Stimulated activated CD8-positive, alpha-beta memory T cell treated with anti-CD3 and anti-CD28 coated beads, Interleukin-15, amount 100 ng/mL, for 1 hour (primary cell): ENCODE measurements at places on chromosomes 16 and 17.

GRCh38 chr17:45200701-45201100 lies 21.0 kb upstream of the FMNL1 start:
- no peak for DNase-seq

- no peak for DNase-seq
Observed at GRCh38 chr17:40356990-40357881, 7.3 kb downstream of the GJD3 start.

DNA sequence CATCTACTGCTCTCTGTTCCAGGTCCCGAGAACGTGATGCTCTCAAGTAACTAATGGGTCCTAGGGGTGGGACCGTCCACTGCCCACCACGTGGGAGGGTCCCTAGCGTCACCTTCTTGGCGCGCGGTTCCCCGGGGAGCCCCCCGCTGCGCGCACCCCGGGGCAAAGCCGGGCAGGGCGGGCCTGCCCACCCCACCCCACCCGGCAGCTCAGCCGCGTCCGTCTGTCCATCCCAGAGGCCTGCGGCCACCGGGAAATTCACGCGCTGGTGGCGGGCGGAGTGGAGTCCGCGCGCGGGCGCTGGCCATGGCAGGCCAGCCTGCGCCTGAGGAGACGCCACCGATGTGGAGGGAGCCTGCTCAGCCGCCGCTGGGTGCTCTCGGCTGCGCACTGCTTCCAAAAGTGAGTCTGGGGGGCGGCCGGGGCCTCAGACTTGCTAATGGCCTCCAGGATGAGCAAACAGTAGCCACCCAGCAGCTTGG lies 494 bp downstream of the PRSS41 start:
- no peak for DNase-seq

GRCh38 chr16:73076324-73076810 lies 28.4 kb upstream of the ZFHX3 start:
- DNase-seq, result no peak

GRCh38 chr17:36592316-36592715 lies 637 bp downstream of the DHRS11 start:
- no peak for DNase-seq

DNA sequence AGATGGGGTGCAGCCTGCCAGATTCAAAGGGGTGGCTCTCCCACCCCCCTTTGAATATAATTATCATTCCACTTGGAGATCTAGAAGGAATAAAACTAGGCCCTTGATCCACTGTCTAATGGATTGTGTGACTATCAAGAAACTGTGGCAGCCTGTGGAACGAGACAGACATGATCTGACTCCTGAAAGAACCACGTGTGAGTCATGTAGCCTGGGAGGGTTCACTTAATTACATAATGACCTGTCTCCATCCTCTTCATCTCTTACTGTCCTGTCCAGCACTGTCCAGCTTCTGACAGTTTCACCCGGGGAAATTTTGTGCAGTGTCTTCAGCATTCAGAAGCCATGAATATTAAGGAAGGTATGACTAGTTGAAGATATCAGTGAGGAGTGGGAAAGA lies 43.3 kb upstream of the CDH13 start:
- DNase-seq, result no peak

DNA sequence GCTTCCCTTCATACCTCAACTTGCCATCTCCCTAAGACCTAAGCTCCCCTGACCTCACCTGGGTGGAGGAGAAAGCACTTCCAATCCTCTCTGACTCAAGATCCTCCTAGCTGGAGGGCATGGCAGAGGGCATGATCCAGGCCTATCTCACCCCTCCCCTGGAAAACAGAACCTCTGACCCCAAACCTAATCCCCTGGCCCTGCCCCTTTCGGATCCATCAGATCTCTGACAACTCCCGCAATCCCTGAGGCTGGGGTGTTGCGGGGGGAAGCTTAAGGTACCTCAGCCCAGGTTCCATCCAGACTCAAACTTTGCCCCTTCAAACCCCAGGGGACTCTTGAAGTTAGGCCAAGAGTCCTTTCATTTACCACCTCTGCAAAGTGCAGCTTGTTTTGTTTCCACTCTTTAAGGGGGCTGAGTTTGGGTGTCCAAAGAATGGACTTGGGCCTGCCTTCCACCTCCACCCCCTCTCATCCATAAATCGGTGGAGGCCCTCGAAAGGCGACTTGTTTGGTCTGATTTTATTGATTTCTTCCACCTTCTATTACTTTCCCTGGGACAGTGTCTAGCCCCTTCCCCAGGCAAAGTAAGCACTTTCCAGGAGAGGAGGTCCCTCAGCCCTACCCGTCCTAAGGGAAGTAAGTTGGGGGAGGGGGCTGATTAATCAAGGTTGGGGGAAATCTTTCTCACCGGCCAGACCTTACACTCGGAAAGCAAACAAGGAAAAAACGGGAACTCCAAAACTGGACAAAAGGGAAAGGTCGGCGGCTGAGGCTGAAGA lies 2.6 kb downstream of the EPOP start:
- no peak for DNase-seq

DNA sequence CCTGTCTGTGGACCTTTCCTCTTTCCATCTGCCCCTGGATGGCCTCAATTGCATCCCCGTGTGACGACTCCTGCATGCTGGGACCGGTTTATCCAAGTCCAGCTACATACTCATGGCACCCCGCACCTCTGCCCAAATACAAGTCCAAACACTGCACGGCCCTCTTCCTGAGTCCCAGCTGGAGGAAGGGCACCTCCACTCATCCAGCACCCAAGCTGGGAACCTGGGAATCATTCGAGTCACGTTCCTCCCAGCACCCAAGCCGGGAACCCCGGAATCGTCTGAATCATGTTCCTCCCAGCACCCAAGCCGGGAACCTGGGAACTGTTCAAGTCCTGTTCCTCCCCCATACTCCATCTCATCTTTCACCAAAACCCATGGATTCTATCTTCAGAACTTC lies 10.2 kb downstream of the TRARG1 start:
- no peak for DNase-seq

GRCh38 chr17:54944796-54945195 lies 23.7 kb downstream of the COX11 start:
- no peak for DNase-seq

DNA sequence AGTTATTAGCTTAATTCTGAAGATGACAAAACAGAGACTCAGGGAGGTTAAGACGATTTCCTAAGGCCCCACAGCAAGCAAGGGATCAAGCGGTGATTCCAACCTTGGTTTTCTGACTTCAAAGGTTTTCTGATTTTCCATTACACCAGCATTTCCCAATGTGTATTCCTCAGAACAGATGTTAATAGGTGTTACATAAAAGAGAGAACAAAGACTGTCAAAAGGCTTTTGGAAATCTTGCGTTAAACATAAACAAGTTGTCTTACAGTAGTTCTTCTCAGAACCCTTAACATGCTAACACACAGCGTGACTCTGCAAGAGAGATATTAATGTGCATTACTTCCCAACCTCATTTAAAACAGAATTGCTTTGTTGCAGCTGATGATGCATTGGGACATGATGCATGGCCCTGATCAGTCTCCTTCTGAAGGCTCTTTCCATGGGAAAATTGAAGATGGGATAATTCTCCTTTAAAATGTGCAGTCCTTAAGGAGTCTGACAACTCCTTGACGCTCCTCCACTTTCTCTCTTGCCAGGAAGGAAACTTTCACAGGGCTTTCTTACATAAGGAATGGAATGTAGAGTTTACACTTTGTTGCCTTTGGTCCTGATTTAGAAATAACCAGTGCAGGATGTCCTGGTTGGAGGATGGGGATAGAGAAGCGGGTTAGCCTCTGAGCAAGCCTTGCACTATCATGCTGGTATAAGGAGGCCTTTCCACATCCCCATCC lies 21.5 kb upstream of the MMD start:
- no peak for DNase-seq

DNA sequence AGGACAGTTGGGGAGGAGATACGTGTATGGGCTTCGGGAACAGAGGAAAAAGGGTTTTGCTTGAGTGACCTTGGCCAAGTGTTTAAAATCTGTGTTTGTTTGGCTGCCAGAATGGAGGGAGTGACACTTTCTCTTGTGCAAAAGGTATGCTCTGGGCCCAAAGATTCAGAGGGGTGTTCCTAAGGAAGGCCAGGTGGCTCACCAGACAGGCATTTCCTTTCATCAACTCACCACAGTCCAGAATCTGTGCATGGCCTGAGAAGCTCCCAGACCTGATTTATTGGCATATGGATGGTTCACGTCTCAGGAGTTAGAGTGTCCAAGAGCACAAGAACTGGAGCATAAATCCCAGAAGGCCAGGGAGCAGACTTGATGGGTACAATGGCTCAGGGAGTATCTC lies 53.4 kb upstream of the NLK start:
- no peak for DNase-seq

DNA sequence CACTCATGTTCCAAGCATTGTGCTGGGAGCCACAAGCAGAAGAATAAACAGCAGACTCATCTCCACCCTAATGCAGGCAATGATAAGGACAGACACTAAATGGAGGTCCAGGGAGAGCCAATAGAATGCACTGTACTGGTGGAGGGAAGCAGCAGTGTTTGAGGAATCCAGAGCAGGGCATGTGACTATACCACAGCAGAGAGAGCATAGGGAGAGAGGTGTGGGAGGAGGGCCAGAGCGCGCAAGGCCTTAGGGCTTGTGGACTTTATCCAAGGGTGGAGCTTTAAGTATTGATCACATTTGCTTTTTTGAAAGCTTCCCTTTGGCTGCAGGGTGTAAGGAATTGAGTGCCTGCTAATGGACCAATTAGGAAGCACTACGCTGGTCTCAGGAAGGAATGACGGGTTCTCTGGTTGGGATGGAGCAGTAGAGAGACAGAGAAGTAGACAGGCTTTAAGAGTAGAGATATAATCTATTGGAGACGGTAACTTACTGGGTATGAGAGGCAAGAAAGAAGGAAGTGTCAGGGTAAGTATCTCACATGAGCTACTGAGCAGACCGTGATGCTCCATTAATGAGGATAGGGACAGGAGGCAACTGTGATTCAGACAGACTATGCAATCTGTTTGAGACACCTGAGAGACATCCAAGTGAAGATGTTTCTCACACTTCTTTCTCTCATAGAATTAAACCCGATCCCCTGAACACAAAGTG lies 82.2 kb downstream of the MYO1D start:
- DNase-seq, result no peak

GRCh38 chr17:2849327-2849670 lies 53.1 kb downstream of the RAP1GAP2 start:
- no peak for DNase-seq

DNA sequence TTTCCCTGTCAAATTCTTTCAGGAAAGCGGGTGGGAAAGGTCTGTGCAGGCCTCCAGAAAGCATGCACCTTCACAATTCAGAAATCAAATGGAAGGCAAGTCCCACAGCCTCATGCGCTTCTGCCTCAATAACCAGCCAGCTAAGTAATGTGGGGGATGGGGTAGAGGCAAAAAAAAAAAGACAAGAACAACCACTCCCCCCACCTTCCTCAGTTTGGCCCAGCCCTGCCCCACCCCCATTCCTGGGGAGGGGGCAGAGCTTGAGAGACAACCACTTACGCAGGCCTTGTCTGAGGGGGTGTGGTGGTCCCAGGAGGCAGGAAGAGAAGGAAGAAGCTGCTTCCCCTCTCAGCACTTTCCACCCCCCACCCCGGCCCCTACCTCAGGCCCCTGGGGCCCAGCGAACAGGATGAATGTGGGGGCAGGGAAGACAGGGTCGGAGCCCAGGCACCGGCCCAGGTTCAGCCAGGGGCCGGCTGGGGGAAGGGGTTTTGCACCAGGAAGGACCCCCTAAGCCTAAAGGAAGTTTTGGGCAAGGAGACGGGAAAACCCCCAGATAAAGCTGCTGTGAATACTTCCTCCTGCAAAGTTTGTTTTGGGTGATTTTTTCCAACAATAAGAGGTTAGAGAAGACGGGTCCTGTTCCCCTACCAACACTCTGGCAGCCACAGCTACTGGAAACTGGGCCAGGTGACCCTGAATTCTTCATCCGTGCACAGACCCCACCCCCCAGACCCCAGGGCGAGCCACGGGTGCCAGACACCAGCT lies 1.2 kb downstream of the JUP start:
- no peak for DNase-seq

DNA sequence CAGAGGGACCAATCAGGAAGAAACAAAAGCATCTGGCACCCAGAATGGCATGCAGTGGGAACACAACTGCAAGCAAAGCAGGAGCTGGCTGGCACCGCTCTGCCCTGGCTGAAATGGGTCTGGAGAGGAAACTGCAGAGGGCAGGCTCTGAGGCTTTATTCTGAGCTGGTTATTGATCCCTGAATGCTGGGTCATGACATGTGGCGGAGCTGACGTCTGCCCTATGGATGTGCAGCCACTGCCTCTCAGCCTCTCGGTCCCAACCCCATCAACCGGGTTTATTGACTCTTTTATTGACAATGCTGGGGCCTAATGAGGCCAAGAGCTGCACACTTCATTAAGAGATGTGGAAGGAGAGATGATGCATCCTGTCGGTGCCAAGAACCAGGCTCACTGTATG lies 3.9 kb upstream of the SKAP1 start:
- DNase-seq, result no peak

GRCh38 chr17:51933647-51934046 lies 224.9 kb downstream of the CA10 start:
- DNase-seq, result no peak

DNA sequence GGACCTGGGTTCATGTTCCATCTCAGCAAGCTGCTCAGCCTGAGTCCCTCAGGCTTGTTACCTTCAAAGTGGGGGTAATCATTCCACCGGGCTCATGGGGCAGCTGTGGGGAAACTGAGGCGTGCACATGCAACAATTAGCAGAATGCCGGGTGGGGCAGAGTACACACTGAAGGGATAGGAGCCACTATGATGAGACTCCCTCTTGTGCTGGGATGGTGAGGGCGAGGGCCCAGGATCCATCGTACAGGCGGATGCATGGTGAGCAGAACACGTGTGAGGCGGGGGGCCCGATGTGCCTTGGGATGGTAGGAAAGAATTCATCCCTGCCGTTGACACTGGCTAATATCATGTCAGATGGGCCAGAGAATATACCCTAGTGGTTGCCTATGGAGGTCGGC lies 25.5 kb upstream of the MAP3K14 start:
- no peak for DNase-seq

DNA sequence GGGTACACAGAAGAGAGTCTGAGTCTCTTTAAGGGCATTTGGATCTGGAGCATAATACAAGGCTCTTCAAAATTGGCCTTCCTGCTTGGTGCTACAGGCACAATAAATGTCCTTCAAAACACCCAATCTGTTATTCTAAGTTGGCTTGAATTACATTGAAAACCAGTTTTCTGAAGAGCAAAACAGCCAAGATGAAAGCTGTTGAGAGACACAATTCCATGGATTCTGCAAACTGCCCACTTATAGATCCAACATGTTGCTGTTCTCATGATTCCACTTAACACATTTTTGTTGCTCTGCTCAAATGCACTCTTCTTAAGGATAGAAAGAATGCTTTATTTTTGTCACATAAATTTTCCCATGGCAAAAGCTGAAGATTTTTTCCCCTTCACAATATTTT lies 525.9 kb upstream of the CDH8 start:
- DNase-seq, result no peak

DNA sequence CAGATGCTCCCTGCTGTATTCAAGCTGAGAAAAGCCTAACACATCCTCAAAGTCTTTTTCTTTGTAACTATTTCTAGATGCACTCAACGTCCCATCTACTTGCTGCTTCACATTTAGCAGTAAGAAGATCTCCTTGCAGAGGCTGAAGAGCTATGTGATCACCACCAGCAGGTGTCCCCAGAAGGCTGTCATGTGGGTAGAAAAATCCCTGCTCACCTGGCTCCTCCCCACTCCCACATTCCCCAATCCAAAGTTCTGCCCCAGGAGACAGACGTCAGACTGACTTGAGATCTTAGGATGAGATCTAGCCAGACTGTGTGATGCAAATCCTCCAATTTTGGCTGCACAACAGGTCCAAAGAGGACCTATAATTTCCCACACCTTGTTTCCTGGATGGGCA lies 1.1 kb downstream of the CCL13 start:
- DNase-seq, result no peak
